ENCODE measurements at places on chromosomes 6 and 20.

- no peak for DNase-seq
Measured at GRCh38 chr6:167108278-167108677, 14.6 kb upstream of the CCR6 start.

DNA sequence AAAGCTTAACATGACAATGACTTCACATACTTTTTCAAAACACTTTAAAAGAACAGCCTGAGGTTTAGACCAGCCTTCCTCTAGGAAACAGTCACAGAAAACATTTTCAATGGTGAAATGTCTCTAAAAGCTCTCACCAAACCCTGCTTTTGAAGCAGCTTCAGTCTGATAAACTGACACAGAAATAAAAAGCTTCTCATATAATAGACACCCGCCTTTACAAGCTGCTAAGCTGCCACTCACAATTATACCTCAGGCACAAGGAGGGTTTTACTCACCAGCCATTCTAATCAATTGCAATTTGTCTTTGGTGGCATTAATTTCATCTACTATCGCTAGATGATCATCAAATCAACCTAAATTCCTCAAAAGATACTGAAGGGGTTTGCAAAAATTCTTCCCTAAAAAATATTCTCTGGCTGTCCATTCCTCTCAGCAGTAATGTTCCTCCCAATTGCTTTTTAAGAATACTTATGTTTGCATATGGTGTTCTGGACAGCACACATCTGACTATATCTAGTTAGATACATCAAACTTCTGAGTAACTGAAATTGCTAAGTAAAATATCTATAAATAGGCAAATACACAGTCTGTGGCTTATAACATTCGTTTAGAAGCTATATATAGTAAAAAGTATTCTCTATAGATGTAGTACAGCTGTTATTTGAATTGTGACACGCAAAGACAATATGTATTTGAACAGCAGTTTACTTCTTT lies 29.4 kb downstream of the KIF13A start:
- no peak for DNase-seq

DNA sequence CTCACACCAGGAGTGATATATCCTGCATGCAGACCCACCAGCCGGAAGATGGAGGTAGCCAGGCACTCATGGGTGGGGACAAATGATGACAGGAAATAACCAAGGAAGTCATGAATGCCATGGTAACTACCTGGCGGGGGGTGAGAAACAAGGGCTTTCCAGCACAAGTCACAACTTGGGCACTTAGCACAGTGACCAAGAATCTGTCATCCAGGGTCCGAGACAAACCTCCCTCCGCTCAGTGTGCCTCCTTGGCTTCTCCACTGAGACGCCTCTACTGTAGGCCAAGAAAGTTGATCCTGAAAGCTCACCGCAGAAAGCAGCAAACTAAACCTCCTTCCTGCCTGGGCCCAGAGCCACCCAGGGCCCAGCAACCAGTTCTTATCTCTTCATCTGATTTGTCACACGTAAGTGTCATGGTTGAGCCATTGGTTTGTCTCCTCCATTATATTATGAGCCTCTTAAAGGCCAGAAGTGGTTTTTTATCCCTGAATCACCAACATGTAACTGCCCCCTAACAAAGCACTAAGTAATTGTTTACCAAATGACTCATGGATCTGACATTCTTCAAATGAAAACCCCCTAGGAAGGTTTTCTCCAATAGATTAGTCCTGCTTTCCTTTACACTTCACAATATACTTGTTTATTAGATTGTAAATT lies 84.3 kb upstream of the TAB2 start:
- peak; percentile 99 for DNase-seq

DNA sequence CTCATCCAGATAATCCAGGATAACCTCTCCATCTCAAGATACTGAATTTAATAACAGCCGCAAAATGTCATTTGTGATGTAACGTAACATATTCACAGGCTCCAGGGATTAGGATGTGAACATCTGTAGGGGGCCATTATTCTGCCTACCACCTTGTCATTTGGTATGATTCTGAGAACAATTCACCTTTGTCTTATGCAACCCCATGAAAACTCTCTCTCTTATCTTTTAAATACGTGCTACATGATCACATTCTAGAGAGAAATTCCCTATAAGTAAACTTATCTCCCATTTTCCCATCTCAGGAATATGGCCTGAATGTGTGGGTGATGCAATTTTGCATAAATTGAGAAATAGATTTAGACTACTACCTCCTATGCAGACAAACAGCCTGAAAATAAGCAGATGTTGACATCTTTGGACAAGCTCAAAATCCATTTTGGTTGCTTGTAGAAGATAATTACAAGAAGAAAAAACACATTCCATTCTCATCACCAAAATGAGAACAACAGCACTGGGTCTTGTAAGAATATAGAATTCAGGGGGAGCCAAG lies 255.4 kb upstream of the STXBP5 start:
- DNase-seq, result no peak

DNA sequence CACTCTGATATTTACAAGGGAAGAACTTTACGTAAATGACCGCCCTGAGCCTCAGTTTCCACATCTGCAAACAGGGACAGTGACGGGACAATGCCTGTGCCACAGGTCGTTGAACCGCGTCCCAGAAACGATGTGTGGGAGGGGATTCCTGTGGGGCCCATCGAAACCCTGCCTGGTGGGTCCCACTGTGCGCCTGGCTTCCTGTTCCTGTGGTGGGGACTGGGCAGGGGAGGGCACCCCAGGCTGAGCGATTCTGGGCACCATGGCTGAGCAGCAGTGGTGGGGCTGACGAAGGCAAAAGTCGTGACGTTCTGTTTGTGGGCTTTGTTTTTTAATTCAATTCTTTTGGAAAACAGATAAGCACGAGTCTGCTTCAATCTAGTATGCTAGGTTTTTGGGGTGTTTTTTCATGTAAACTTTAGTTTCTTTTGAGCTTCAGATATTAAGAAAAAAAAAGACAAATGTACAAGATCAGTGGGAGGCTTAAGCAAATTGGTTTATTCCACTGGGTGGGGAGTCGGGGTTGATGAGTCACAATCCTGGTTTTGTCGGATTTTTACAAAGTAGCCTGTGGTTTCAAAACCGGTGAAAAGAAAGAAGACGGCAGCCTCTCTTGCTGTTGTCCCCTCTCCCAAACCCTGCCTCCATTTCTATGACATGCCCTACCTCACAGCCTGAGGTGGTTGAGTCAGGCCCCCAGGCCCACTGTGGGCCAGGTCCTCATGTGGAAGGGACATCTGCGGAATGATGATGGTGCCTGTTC lies 40.4 kb downstream of the GNAS-AS1 start:
- peak; percentile 8 for DNase-seq

- DNase-seq, result no peak
Measured at GRCh38 chr6:33868141-33868540, 64.3 kb upstream of the MLN start.

DNA sequence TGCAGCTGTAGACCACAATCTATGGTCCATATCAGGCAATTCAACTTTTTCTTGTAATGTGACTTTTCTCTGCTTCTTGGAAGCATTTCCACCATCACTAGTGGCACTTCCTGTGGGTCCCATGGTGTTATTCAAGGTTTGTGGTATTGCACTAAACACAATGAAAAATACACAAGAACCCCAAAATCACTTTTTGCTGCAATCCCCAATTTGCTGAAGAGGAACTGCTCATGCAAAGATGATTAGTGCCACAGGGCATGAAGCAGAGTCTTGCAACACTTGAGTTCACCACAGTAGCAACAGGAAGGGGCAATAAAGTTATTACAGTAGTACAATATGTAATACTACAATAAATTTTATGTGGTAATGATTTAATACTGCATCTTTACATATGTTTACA lies 16.8 kb upstream of the TAAR1 start:
- DNase-seq, result no peak

DNA sequence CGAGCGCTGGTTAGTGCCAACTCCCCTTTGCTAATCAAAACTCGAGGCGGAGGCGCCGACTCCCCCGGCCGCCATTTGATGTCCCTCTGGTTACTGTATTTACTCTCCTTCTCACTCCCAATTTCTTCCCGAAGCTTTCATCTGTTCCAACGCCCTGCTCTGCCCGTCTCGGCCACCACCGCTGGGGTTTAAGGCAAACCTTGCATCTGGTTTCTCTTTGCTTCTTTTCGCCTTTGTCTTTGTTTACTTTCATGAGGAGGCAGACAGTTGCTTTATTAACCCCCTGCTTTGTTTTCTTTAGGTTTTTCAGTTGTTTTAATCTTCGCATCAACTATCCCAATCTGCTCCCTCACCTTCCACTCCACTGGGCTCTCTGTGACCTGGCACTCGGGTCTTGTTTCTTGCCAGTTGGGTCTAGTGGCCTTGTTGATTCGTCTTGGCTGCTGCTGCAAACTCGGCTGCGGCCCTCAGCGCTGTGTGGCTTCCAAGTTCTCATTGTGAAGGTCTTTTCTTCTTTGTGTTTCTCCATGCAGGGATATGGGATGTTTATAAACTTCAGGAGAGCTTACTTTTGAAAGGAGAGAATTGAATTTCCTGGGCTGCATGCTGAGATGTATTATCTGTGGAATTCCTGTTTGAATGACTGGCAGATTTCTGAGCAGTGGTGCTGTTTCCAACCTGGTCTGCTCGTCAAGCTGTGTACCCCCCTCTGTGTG lies 155.1 kb downstream of the CDC5L start:
- no peak for DNase-seq

GRCh38 chr6:16594849-16595248 lies 166.4 kb downstream of the ATXN1 start:
- DNase-seq, result no peak

DNA sequence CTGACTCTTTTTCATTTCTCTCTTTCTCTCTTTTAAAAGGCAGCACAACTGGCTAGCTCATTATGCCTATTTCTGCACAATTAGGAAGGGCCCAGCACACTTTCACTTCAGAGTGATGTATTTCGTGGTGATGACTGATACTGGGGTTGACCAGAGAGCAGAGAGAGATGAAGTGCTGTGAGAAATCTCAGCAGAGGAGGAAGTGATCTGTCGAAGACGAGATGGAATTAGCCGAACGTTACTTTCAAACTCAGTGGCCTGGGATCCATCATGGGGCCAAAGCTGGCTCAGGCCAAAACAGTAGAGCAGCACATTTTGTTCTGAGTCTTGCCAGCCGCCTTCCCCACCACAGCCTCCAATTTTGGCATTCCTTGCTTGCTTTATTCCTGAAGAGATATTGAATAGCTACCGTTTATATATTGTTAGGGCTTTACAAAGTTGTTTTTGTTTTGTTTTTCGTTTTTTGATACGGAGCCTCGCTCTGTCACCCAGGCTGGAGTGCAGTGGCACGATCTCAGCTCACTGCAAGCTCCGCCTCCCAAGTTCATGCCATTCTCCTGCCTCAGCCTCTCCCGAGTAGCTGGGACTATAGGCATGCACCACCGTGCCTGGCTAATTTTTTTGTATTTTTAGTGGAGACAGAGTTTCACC lies 213.2 kb upstream of the ECI2 start:
- no peak for DNase-seq

DNA sequence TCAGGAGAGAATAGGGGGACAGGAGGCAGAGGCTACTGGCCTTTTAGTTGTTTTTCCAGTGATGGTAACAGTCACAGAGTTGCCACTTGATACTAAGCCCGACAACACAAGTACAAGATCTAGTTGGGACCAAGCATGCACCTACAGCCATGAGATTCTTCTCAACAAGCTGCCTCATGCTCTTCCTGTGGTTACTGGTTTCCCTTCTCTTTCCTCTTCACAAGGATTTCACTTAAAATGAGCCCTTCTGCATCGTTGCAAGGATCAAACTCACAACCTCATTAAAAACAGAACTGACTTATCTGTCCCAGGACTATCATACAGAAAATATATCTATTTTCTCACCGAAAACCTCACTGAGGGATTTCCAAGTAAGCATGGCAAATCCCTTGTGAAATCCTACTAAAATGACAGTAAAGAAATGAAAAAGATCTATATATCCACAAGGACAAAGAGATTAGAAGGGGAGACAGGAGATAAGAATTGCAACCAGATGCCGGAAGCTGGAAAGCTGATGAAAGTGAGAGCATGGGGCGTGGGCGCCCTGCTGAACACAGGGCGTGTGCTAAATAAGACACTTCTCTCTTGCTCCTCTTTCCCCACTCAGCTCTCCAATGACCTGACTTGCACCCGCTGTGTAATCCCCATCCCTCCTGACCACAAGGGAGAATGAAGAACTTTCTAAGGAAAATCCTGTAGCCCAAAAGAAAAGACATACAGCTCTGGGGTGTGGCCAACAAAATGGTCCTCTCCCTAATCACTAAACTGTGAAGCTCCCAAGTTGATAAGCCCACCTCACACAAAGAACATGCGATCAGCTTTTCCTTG lies 13.4 kb downstream of the MTFR2 start:
- no peak for DNase-seq

DNA sequence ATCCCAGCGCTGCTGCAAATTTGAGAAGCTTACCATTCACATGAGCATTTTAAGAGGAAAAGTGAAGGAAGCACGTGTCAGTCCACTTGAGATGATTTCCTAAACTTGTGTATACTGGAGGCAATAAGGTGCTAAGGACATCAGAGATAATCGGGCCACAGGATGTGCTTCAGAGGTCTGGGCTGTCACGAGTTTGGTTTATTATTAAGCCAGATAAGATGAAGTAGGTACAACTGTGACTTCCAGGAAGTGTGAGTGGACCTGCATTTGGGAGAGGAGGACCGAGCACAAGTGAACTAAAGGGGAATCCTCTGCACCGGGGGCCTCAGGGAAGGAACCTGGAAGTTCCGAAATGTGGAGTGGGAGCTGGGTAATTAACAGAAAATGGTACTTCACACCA lies 1.4 kb downstream of the SAMD5 start:
- peak; percentile 7 for DNase-seq

DNA sequence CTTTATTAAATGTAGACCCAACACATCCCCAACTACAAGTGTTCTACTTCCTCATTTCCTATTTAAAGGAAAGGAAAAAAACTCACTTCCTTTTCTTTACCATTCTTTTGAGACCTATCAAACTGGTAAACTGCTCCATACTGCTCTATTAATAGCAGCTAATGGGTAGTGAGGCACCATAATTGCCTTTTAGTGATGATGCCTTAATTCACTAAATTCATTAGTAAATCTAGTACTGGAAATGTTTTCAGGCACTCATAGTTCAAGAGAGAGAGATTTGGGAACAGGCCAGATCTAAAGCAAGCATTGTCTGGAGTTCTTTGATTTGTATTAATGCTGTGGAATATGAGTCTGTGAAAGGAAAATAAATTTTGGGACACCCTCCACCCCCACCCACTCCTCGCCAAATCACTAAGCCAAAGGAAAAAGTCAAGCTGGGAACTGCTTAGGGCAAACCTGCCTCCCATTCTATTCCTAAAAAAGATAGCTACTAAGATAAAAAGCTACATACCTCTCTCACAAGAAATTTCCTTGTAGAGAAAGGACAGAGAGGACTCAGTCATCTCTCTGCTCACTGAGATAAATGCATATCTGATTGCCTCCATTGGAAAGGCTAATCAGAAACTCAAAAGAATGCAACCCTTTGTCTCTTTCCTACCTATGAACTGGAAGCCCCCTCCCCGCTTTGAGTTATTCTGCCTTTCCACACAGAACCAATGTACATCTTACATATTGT lies 13.6 kb upstream of the IBTK start:
- DNase-seq, result no peak

GRCh38 chr20:362271-363254 lies 15.7 kb downstream of the NRSN2 start:
- DNase-seq, result peak; percentile 95

Measured in RCC 7860 (cell line).